ENCODE measurements at places on chromosomes 13 and 19.

GRCh38 chr13:28001837-28002473, 13.5 kb upstream of the URAD start:
- DNase-seq = no peak

- DNase-seq = no peak
These were observed 94.0 kb downstream of the PTPRS start for GRCh38 chr19:5246554-5247155.

DNA sequence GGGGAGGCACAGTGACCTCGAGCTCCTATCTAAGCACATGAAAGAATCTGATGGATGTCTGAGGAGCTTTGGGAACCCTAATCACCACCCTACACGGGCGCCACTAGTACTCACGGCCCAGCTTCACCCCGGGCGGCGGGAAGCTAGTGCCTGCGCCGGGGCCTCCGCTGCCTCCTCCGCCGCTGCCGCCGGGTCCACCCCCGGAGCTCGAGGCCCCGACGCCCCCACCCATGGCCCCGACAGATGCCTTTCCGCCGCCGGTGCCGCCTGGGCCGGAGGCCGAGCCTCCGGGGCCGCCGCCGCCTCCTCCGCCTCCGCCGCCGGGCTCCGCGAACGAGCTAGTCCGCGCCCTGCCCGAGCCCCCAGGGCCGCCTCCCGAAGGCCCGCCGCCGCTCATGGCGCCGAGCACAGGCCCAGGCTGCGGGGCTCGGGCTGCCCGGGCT, 312 bp downstream of the GSK3A start:
- DNase-seq = no peak

DNA sequence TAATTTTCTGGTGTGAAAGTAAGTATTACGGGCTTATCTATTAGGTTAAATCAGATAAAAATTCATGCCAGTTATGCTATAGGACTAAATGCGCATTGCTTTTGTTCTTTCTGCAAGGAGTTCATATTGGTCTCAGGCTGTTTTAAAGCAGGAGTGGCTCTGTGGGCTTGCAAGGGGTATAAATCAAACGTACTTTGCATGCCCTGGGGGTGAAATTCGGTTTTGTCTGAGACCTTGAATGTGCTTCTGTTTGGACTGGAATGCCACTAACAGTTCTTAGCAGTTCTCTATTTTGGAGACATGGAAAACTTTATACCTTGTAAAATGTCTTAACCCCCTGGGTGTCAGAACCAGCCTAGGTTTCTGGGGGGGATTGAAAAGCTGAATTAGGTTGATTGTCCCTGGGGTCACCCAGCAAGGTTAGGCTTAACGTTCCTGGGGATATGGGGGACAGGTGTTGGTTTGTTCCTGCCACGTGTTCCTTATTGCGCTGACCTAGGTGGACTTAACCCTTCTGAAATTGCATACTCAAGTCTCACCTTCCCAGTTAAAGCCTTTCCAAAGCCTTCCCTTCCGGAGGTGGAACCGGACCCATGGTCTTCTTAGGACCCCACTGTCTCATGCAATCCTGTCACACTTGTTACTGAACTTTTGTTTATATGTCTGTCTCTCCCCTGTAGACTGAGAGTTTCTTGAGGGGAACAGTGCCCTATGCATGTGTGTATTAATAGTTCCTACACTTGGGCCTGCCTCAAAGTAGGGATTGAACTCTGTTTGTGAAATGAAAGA, 182.2 kb downstream of the LMO7 start:
- no peak for DNase-seq

DNA sequence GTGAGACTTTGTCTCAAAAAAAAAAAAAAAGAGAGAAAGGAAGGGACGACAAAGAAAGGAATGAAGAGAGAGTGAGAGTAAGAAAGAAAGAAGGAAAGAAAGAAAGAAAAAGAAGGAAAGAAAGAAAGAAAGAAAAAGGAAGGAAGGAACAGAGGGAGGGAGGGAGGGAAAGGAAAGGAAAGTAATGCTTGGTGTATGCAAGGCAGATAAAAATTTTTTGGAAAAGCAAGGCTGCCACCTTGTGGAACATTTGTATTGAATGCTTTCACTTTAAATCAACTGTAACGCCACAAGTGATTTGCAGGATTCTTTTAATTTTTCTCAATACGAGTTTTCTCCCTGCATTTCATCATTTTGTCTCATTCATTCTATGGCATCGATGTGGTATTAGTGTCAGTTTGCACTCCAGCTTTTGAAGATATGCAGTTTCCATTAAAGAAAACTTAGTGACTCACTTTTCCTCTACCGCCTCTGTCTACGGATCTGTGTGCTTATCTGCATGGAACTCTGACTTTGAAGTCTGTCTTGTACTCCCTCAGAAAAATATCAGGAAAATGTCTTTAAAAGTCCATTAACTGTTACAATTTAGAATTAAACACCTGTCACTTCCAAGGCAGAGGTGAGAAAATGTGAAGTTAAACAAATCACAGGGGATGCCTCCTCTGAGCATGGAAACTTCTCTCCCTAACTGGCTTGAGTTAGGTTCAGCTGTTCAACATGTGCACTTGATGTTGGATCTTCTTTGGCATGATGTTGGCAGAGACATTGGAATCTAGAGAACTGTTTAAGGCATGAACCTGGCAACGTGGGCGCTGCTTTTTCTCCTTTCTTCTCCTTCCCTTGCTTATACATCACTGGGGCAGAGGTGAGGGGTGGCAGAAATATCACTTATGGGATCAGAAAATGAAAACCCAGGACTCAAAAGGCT, 20.0 kb upstream of the ZDHHC20 start:
- DNase-seq = peak; percentile 48

GRCh38 chr19:32363175-32363574, 17.8 kb downstream of the ZNF507 start:
- DNase-seq = no peak

All from neural crest cell (in vitro differentiated cells).